ENCODE measurements at places on chromosomes 12 and 14.

DNA sequence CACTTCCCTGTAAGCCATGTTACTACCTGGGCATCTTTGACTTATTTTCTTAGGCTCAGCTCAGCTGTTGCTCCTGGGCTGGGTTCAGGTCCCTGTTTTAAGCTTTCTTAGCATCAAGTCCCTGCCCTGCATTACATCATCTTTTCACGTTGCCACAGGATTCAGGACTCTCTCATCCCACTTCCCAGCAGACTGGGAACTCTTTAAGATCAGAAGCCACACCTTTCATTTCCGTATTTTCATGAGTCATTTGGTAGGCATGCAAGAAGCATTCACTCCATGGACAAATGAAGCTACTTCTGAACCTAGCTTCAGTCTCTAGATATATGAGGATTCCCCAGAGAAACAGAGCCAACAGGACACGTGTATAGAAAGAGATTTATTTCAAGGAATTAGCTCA, 726.8 kb downstream of the VRK1 start:
- H3K27me3 ChIP-seq, result peaks cover 7% of the 10 kb centered on the region
- H3K4me3 ChIP-seq, result no peak overlapping the region
- H3K36me3 ChIP-seq, result no peaks in the 10 kb centered on the region
- DNase-seq, result no peak

- peak overlapping the region; percentile 85 for H3K27ac ChIP-seq
- peak overlapping the region; percentile 7 for H3K4me3 ChIP-seq
- H3K36me3 ChIP-seq, result no peaks in the 10 kb centered on the region
- H3K27me3 ChIP-seq, result no peaks in the 10 kb centered on the region
Measured at GRCh38 chr12:49200919-49201594, 12.2 kb upstream of the TUBA1A start.

DNA sequence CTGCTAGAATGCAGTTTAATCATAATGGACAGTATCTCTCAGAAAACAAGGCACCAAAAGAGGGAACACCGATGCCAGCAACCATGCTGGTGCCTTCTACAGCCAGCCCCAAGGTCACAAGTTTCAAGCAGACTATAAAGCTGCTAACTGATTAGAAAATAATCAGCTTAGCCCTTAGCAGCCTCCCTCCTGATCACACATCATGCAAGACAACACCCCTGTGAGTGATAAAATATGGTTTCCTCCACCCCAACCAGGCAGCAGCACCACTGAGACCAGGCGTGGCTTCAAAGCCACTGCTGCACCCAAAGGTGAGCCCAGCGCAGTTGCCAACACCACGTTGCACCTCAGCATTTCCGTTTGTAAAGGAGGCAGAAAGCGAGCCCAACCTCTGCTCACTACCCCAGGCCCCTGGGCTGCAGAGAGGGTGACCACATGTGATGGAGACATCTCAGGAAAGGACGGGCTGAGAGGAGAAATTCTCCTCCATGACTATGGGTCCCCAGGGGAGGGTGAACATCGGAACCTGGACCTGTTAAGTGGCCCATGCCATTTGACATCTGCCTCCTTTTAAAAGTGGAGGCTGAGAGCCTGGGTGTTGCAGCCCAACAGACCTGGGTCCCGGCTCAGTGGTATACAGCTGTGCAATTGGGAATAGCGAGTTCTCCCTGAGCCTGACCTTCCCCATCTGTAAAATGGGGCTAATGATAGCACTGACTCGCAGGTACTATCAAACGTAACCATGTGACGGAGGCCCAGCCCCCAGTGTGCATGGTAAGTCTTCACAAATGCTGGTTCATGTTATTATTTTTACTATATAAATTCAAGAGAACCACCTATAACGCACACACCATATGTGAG, 11.5 kb downstream of the ZFP36L1 start:
- peak overlapping the region; percentile 100 for H3K27ac ChIP-seq
- no peak overlapping the region for H3K4me3 ChIP-seq
- no peaks in the 10 kb centered on the region for H3K36me3 ChIP-seq
- peaks cover 67% of the 10 kb centered on the region for H3K4me1 ChIP-seq
- no peaks in the 10 kb centered on the region for H3K27me3 ChIP-seq
- no peak for DNase-seq

DNA sequence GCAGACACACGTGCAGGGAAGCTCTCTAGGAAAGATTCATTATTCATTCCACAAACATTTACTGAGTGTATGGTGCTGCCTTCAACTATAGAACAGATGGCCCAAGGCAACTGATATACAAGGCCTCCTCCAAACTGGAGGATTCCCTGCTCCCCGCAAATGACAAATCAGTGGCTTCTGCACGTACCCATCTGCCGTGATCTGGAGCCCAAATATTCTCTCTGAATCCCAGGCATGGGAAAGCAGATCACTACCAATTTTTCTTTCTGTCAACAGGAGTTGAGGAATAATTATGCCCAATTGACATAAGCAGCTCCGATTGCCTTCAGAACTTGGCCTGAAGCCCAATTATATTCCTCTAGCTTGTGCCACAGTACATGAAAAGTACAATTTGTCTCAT, 174.2 kb upstream of the CCDC196 start:
- DNase-seq, result no peak
- no peaks in the 10 kb centered on the region for H3K4me1 ChIP-seq
- no peak overlapping the region for H3K4me3 ChIP-seq
- no peaks in the 10 kb centered on the region for H3K27me3 ChIP-seq
- H3K36me3 ChIP-seq, result no peaks in the 10 kb centered on the region
- no peak overlapping the region for H3K27ac ChIP-seq

DNA sequence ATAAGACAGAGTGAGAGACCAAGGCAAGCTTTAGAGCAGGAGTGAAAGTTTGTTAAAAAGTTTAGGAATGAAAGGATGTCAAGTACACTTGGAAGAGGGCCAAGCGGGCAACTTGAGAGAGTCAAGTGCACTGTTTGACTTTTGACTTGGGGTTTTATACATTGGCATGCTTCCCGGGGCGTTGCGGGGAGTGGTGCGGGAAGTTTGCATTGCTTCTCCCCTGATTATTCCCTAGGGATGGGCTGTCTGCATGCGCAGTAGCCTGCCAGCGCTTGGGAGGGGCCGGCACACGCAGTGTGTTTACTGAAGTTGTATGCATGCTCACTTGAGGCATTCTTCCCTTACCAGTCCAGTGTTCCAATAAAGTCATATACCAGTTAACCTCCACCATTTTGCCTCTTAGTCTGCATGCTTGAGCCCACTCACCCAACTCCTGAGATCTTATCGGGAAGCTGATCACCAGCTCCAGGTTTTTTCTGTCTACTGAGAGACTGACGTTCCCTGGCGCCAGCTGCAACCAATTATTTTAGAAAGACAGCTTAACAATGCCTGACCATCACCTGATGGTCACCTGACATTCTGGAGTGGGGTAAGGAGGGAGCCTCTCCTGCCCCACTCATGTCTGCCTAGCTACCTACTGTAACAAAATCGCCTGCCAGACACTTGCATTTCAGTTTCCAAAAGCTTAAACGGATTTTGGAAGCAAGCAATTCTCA, 53.2 kb downstream of the DACT1 start:
- no peaks in the 10 kb centered on the region for H3K36me3 ChIP-seq
- no peak overlapping the region for H3K27ac ChIP-seq
- no peaks in the 10 kb centered on the region for H3K27me3 ChIP-seq
- DNase-seq, result no peak
- no peaks in the 10 kb centered on the region for H3K4me1 ChIP-seq

GRCh38 chr12:88842314-88842713, 262.0 kb upstream of the KITLG start:
- H3K4me3 ChIP-seq, result no peak overlapping the region
- no peaks in the 10 kb centered on the region for H3K36me3 ChIP-seq
- H3K27ac ChIP-seq, result no peak overlapping the region
- no peak for DNase-seq
- no peaks in the 10 kb centered on the region for H3K4me1 ChIP-seq
- no peaks in the 10 kb centered on the region for H3K27me3 ChIP-seq

DNA sequence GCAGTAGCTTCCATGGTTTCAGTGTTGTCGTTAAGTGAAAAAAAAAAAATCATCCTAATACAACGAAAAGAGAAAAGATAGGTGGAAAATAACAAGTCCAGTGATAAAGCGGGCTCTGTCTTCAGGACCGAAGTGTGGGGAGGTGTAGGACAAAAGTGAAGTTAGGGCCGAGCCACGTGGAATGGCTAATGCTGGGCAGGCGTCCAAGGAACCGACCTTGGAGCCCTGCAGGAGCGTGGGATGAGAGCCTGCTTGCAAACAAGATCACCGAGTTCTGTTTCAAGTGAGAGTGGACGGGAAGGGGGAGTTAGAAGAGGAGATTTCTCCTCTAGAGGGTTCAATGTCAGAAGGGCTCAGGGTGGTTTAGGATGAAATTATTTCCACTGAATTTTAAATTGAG, 22.2 kb downstream of the A2ML1 start:
- no peaks in the 10 kb centered on the region for H3K27me3 ChIP-seq
- no peak for DNase-seq
- H3K36me3 ChIP-seq, result no peaks in the 10 kb centered on the region
- peaks cover 11% of the 10 kb centered on the region for H3K4me1 ChIP-seq

GRCh38 chr12:125330645-125331341, 265.6 kb downstream of the AACS start:
- DNase-seq, result no peak
- peaks cover 11% of the 10 kb centered on the region for H3K4me1 ChIP-seq
- H3K4me3 ChIP-seq, result peak overlapping the region; percentile 37

- DNase-seq, result no peak
- no peak overlapping the region for H3K27ac ChIP-seq
- H3K4me1 ChIP-seq, result no peaks in the 10 kb centered on the region
- H3K36me3 ChIP-seq, result no peaks in the 10 kb centered on the region
- no peaks in the 10 kb centered on the region for H3K27me3 ChIP-seq
Measured at GRCh38 chr12:85733221-85733840, 102.9 kb downstream of the RASSF9 start.

DNA sequence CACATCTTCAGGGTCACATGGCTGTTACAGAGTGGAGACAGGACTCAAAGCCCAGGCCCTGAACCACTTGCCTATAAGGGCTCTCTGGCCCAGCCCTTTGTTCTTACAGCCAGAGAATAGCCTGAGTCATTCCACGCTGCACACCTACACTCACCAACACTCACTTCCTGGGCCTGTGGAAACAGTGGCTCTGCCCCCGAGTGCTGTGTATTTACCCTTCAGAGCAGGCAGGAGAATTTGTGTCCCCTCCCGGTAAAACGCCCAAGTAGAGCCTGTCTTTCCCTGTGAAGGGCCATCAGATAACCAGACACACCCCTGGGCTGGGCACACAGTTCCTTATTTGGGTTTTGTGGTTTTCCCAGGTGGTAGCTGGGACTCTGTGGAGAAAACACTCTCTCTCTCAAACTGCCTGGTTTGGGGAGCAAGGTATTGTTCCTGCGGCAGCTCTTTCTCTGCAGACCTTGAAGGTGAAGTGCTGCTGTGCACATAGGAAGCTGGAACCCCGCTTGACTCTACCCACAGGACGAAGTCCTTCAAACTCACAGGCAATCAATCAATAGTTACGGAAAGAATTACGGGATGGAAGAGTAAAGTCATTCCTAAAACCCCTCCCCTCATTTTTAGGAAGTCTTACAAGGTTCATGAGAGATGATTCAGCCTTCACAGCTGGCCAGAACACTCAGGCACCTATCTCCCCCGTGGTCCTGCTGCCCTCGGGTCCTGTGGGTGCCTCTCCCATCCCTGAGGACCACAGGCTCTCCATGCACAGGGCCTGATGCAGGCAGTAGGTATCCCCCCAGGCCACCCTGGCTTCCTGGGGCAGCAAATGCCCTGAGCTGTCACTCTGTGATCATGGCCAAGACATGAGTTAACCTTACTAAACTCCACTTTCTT, 20.3 kb downstream of the FIGNL2 start:
- H3K4me1 ChIP-seq, result peaks cover 3% of the 10 kb centered on the region
- H3K27ac ChIP-seq, result no peak overlapping the region
- H3K4me3 ChIP-seq, result no peak overlapping the region
- H3K36me3 ChIP-seq, result no peaks in the 10 kb centered on the region

- no peak overlapping the region for H3K4me3 ChIP-seq
- no peaks in the 10 kb centered on the region for H3K27me3 ChIP-seq
- no peak for DNase-seq
- no peak overlapping the region for H3K27ac ChIP-seq
Measured at GRCh38 chr12:122310626-122311333, 44.5 kb upstream of the VPS33A start.

- no peaks in the 10 kb centered on the region for H3K36me3 ChIP-seq
- H3K4me1 ChIP-seq, result peaks cover 16% of the 10 kb centered on the region
- no peak overlapping the region for H3K27ac ChIP-seq
- H3K4me3 ChIP-seq, result no peak overlapping the region
- H3K27me3 ChIP-seq, result no peaks in the 10 kb centered on the region
Measured at GRCh38 chr12:104482113-104482512, 25.4 kb downstream of the CHST11 start.

DNA sequence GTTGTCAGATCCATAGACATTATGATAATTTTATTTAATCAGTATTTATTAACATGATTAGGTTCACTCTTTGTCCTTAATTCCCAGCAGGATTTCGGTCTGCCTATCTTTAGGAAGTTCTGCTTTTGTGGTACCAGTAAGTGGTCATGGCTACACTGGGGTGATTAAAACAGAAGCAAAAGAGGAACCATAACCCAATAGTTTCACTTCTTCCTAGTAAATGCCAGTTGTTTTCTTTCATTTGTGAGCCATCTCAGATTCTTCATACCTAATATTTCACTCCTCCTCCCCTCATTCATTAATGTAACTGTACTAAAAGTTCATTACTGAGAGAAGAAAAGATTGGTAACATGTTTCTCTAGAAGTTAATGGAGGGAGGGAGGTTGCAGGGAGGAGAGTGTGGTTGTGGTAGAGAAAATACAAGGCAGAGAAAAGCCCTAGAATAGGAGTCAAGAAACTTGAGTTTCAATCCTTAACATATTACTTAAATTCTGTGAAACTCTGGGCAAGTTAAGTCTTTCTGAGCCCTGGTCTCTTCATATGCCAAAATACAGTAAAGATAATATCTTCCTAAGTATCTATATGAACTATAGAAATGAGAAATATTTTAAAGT, 101.2 kb downstream of the PEBP1 start:
- no peaks in the 10 kb centered on the region for H3K4me1 ChIP-seq
- no peak for DNase-seq
- no peaks in the 10 kb centered on the region for H3K27me3 ChIP-seq
- no peak overlapping the region for H3K4me3 ChIP-seq
- H3K27ac ChIP-seq, result no peak overlapping the region

GRCh38 chr14:104639885-104640548, 35.4 kb upstream of the TMEM179 start:
- no peak overlapping the region for H3K27ac ChIP-seq
- no peak overlapping the region for H3K4me3 ChIP-seq
- no peak for DNase-seq

GRCh38 chr12:63915105-63915800, 70.8 kb downstream of the SRGAP1 start:
- no peaks in the 10 kb centered on the region for H3K36me3 ChIP-seq
- no peak for DNase-seq
- no peak overlapping the region for H3K4me3 ChIP-seq
- no peak overlapping the region for H3K27ac ChIP-seq
- peaks cover 40% of the 10 kb centered on the region for H3K4me1 ChIP-seq
- H3K27me3 ChIP-seq, result no peaks in the 10 kb centered on the region

DNA sequence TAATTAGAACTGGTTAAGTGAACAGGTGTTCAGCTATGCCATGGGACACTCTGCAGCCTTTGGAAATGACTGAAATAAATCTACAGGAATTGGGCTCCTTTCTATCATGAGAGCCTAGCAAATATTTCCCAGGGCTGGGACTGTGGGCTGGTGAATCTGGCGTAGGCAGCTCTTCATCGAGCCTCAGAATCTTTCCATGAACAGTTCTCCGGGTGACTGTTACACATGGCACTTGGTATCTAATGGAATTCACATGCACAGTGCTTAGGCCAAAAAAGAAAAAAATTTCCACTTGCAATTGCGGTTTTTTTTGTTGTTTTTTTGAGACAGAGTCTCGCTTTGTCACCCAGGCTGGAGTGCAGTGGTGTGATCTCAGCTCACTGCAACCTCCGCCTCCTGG, 32.1 kb downstream of the PRKAB1 start:
- no peak overlapping the region for H3K4me3 ChIP-seq
- peaks cover 12% of the 10 kb centered on the region for H3K36me3 ChIP-seq
- DNase-seq, result no peak
- no peak overlapping the region for H3K27ac ChIP-seq
- H3K27me3 ChIP-seq, result no peaks in the 10 kb centered on the region
- no peaks in the 10 kb centered on the region for H3K4me1 ChIP-seq

All from esophagus muscularis mucosa (tissue), 4 donors.